ENCODE measurements at places on chromosomes 1 and 21.

DNA sequence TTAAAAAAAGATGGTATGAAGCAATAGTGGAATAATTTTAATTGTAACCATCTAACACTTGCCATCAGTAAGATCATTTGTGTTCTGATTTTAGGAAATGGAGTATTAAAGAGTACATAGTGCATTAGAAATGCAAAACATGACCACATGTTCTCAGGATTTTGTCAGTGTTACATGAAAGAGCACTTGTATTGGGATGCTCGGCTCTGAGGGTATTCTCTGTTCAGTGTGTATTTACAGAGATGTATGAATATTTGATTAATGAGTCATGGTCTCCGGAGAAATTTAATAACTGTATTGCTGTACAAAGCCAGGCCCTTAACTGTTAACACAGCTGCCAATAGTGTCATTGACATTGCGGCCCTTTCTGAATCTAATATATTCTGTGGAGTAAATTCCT, 91.7 kb downstream of the ATG4C start:
- no peak for DNase-seq

DNA sequence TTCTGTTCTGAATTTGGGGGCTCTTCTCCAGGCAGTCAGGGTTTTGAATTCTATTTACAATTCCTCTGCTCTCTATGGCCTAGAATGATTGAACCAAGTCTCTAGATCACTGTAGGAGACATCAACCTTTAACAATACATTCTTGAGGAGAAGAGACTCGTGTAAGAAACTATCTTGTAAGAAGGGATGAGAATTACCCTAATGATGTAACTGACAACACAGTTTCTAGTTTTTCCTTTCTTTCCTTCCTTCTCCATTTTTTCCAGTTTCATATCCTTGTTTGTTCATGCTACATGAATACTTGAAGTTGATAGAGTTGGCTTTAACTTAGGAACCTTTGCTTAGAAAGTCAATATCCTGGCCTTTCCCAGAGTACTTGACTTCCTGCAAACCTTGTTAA, 1.3 kb upstream of the ATP1A1 start:
- DNase-seq: no peak

- DNase-seq: peak; percentile 7
Observed at GRCh38 chr21:38355992-38356781, 99.4 kb downstream of the KCNJ15 start.

- no peak for DNase-seq
Observed at GRCh38 chr1:218804014-218804785, 369.5 kb upstream of the LYPLAL1 start.

DNA sequence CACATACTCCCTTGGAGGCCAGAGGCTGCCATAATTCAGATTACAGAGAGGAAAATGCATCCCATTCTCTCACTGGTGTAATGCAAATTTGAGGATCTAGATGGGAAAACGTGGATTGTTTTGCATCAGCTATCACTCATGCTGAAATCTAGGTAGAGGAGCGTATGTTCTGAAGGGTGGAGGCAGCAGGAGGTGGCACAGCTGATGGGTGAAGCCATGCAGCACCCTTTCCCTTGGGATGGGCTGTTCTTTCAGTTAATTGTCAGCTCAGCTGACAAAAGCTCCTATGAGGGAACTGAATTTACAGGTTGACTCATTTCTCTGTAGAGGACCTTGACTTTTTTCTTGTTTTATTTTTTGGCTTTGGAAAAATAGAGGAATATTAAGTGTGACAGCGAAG, 41.8 kb downstream of the CAMTA1 start:
- DNase-seq: no peak

DNA sequence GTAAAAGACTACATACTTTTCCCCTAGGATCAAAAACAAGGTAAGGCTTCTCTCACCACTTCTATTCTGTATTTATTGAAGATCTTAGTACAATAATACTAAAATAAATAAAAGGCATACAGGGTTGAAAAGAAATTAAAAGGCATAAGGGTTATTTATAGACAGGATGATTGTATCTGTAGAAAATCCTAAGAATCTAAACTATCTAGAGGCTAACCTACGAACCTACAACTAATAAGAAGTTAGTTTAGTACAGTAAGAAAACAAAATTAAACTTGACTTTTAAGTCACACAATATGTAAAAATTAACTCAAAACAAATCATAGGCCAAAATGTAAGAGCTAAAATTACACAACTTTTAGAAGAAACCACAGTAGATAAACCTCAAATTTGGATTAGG, 50.4 kb upstream of the ADAM30 start:
- DNase-seq: no peak

DNA sequence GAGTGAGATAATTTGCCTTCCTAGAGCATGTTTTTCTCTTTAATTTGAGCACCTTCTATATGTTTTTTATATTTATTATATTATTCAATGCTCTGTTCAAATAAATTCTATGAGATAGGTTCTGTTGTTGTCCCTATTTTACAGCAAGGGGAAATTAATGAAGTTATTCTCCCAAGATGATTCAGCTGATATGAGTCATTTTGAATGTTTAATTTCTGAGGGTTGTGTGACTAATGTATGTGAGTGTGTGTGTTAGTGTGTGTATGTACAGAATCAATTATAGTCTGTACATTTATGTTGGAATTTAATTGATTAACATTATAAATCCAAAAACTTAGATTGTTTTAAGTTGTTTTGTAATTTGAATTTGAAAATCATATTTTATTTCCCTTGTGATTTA, 1536.7 kb upstream of the B3GALT2 start:
- no peak for DNase-seq

DNA sequence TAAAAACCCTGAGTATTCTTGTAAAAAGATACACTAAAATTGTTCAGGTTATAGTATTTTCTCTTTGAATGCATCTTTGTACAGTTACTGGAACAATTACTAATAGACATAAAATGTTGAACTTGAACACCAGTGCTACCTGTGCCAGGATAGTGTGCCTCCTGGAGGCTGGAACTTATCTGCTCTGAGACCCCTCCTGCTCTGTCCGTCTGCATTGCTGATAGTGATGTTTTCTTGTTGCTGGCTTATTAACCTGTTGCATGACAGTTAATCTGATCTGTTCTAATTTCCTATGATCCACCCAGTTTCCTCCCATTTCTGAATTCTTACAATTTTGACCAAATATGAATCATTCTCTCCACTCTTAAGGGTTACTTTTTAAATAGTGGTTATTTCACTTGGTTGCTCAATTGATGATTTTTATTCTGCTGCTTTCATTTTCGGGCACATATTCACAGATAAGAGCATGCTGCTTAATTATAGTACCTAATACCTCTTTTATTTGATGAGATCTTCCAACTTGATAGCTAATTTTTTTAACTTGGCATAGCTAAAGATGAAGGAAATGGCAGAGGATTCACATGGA, 101.4 kb downstream of the CC2D1B start:
- DNase-seq: no peak

GRCh38 chr1:22153660-22154437, 11.0 kb upstream of the WNT4 start:
- no peak for DNase-seq

DNA sequence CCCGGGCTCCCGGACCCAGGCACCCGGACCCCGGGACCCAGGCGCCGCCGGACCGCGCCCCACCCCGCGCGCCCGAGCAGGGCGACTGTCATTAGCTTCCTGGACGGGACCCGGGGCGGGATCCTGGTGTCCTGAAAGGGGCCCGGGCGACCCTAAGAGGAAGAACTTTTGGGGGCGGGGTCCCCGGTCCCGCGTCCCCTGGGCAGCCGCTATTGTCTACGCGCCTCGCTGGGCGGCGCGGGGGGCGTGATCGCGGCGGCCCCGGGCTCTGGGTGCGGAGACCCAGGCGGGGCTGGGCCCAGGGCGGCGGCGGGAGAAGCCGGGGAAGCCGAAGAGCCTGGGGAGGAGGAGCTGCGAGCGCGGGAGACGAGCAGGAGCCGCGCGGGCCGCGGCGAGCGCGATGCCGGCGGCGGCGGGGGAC, 465 bp downstream of the HUNK start:
- no peak for DNase-seq

GRCh38 chr21:41537356-41537755, 29.4 kb upstream of the TMPRSS2 start:
- DNase-seq: no peak

GRCh38 chr1:26728645-26729044, 32.8 kb downstream of the ARID1A start:
- DNase-seq: no peak

DNA sequence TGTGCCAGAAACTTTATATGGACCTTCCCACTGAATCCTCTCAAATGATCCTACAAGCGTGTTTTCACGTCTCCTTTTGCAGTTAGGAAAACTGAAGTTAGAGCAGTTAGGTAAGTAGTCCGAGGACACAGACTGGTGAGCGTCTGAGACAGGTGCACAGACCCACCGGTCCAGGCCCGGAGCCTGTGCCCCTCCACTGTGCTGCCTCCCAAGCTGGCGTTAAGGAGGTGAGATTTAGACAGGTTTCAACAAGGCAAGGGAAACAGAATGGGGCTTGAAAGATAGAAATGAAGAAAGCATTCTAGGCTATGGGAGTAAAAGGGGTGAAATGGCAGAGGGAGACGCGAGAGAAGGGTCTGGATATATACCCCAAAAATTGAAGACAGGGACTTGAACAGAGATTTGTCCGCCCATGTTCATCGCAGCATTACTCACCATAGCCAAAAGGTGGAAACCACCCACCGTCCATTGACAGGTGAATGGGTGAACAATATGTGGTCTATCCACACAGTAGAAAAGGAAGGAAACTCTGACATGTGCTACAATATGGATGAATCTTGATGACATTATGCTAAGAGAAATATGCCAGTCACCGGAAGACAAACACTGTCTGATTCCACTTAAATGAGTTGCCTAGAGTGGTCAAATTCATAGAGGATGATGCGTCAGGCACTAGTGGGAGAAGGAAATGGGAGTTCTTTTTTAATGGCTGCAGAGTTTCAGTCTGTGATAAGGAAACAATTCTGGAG, 15.7 kb upstream of the PKP1 start:
- DNase-seq: peak; percentile 4

- no peak for DNase-seq
Observed at GRCh38 chr1:167723707-167724323, 2.0 kb downstream of the MPZL1 start.

GRCh38 chr1:172005856-172006255, 164.6 kb downstream of the DNM3 start:
- no peak for DNase-seq

- no peak for DNase-seq
Observed at GRCh38 chr1:116476321-116476720, 94.5 kb downstream of the CD58 start.

- DNase-seq: no peak
Observed at GRCh38 chr1:112320058-112320457, 76.0 kb upstream of the CTTNBP2NL start.

- no peak for DNase-seq
Observed at GRCh38 chr21:33027401-33028286, 1.9 kb downstream of the OLIG2 start.
